ENCODE measurements at places on chromosomes 5 and 9.
A peak's percentile ranks its signal among the peaks of the same experiment; 100 is the strongest.

DNA sequence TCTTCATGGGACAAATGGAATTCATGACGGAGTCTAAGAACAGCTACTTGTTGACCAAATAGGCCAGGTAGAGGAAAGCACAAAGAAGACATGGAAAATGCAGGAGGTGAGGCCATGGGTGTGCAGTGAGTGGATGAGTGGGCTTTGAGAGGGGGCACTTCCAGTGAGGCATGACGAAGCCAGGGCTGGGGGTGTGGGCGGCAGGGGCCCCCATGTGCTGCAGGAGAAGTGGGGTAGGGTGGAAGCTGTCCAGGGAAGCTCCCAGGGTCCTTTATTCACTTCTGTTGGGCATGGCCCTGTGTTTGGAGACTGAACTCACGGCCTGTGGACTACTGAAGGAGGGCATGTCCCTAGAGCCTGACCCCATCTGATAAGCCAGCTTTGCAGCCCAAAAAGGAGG is 127.6 kb upstream of the SLC25A48 start:
- no peak for DNase-seq

GRCh38 chr9:129571298-129572051 is 49.4 kb downstream of the C9orf50 start:
- no peak for DNase-seq

DNA sequence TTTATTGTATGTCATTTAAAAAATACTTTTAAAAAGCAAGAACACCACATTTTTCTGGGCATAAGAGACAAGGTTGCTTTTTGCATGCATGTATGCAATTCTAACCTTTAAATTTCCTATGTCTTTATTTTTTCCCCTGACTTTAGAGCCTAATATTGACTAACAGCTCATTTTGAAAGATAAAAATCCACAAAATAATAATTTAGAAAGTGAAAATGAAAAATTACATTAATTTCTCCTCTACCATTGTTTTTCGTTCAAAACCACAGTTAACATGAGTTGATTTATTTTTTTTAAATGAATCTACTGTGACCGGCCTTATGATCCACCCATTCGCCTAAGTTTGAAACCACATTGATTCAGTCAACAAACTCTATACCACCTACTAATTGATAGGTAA is 137.5 kb upstream of the CDKN2B start:
- no peak for DNase-seq

GRCh38 chr5:56986626-56986947 is 34.7 kb upstream of the MIER3 start:
- DNase-seq, result no peak

- DNase-seq, result peak; percentile 9
These were observed 2.3 kb downstream of the P4HA2 start for GRCh38 chr5:132225165-132226032.

DNA sequence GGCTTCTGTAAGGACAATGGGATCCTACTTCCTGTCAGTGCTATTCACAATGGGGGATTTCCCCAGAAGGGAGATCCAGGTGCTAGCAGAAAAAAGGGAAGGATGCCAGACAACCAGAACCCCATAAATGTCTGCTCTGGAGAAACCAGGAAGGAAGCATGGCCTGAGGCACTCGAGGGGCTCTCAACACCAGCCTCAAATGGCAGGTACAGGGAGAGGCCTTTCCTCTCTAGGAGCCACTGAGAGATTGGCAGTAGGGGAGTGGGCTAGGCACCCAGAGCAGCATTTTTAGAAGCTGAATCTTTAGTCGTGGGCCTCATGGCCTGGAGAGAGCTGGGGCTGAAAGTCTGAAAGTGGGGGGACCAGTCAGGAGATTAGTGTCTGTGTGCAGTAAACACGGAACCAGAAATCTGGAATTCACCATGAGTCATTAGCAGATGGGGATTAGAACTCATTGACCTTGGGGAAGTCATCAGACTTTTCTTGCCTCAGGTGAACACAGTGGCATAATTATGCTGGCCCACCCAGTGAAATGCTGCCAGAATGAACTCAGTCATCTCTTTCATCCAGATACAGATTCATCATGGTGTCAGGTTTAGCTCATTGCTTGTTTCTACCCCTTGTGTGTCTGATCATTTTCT is 28.3 kb downstream of the ARHGEF28 start:
- no peak for DNase-seq

DNA sequence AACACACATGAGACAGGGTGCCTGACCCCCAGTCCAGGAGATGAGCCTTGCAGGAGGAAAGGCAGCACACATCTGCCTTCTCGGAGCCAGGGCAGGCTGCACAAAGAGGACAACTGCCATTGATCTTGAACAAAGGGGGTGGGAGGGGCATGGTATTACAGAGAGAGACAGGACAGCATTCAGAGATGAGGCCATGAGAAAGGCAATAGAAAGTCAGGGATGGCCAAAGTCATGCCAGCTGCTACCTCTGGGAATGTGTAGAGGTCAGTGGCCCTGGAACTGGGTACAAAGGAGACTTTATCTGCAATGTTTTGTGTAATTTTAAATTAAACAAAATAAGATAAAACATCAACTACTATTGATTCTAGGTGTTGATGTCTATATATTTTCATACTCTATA is 43.2 kb downstream of the WDR36 start:
- no peak for DNase-seq

- DNase-seq, result no peak
These were observed 1.2 kb upstream of the IL11RA start for GRCh38 chr9:34650816-34651215.

DNA sequence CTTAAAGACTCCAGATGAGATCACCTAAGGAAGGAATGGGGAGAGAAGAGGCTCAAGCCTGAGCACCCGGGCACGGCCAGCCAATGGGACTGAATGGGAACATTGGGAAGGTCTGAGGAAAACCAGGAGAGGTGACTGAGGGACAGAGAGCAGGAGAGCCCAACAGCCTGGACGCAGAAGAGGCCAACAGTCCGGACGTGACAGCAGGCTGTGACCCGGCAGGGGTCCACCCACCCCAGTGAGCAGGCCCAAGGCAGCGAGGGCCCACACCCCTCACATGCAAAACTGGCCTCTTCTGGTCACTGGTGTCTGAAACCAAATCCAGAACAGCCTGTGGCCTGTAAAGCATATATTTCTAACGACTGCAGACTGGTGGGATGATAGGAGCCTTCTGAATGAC is 7.6 kb upstream of the SPTLC1 start:
- no peak for DNase-seq

DNA sequence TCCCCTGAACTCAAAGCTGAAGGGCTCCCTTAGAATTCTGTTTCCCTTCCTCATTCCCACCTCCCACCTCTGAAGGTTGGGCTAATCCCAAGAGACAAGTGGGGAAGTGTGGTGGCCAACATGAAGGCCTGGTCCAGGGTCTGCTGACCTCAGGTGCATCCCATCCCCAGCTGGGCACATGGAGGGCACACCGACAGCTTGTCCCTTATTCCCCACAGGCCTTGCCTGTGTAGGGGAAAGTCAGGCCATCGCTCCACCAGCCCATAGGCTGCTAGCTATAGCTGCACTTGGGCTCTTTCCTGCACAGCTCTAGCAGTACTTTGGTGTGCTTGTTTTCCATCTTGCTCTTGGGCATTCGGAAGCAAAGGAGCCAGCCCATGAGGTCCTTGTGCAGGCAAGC is 247.7 kb downstream of the CDH12 start:
- DNase-seq, result no peak

DNA sequence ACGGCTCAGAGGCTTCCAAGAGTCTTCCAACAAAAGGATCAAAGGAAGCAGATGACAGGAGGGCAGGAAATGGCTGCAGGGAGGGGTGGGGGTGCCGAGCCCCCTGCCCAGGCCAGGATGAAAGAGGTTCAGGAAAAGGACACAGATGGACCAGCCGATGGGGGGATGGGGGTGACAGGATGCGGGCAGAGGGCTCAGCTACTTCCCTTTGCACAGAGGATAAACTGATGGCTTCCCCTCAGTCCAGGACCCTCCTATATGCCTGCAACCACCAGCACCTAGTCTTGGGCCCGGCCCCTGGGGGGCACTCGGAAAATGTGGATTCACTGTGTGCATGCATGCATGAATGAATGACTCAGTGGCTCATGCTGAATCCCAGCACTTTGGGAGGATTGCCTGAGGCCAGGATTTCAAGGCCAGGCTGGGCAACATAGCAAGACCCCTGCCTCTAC is 148.2 kb downstream of the C9orf50 start:
- no peak for DNase-seq

DNA sequence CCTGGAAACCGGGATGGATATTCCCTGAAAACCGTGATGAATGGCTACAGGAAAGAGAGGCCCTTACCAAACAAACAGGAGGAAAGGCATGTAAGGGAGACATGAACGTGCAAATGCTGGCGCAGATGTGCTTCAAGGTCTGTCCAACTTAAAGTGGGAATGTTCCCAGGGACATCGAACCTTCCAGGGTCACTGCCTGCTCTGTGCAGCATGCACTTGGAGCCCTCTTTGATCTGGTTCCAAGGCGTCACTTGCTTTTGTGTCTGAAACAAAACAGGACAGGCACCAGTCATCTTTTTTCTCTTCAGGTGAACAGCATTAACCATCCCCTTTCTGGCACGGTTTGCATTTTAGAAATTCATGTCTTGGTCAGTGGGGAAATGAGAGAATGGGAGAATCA is 479.4 kb downstream of the RASEF start:
- DNase-seq, result no peak

DNA sequence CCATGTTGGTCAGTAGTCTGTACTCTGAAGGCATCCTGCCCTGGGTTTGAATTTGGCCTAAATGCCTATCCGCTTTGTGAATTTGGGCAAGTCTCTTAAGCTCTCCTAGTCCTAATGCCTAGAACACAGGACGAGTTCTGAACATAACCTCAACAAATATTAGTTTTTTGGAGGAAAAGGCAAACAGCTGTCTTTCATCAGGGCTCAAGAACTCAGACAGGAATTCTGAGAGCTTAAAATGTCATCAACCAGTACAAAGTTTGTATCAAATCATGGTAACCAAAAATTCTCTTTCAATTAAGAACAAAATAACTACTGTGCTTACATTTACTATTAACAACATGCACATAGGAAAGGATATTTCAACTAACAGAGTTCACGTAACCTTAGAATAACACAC is 182.5 kb upstream of the PPP1R2B start:
- DNase-seq, result no peak

All from stimulated activated CD8-positive, alpha-beta memory T cell treated with anti-CD3 and anti-CD28 coated beads, Interleukin-7, amount 100 ng/mL, for 24 hours (primary cell).